ENCODE measurements at places on chromosomes 6 and 20. TPM values are rescaled to one million over a fixed set of nuclear protein-coding genes. Genes with fewer than 3 reads are reported as not detected.

- DNase-seq, result no peak
Measured at GRCh38 chr20:1805816-1806215, 89.4 kb upstream of the SIRPA start.

CDC25B gene
- 37.6 TPM for total RNA-seq

WFDC12 gene
- total RNA-seq, result not detected

DNA sequence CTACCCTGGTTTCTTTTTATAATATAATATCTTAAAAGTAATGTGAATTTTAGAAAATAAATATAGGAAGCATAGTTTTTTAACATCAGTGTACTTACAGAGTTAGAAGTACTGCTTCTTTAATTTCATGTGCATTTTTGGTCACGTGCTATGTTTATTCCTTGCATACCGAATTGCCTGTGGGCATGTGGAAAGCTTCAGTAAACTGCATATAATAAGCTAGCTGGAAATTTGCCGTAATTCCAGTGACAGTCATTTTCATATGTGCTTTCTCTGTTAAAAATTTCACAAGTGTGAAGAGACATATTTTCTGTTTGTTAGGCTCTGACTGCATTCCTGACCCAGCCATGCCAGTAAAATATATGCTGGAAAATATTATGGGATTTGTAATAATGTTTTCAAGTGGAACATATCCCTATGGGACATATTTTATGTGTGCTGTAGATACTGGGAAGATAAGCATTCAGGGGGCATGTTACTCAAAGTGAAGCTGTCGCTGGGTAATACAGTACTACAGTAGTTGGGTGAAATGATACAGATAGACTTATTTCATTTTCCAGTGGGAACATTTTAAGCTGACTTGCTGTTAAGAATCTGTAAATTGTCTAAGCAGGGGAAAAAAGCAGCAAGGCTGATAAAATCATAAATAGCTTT, 616.7 kb downstream of the FRK start:
- DNase-seq, result no peak

ADTRP gene
- not detected for total RNA-seq

GRCh38 chr20:199996-200395, 10.5 kb upstream of the DEFB128 start:
- DNase-seq, result no peak

GRCh38 chr6:1895721-1896120, 286.0 kb downstream of the FOXC1 start:
- no peak for DNase-seq

DNA sequence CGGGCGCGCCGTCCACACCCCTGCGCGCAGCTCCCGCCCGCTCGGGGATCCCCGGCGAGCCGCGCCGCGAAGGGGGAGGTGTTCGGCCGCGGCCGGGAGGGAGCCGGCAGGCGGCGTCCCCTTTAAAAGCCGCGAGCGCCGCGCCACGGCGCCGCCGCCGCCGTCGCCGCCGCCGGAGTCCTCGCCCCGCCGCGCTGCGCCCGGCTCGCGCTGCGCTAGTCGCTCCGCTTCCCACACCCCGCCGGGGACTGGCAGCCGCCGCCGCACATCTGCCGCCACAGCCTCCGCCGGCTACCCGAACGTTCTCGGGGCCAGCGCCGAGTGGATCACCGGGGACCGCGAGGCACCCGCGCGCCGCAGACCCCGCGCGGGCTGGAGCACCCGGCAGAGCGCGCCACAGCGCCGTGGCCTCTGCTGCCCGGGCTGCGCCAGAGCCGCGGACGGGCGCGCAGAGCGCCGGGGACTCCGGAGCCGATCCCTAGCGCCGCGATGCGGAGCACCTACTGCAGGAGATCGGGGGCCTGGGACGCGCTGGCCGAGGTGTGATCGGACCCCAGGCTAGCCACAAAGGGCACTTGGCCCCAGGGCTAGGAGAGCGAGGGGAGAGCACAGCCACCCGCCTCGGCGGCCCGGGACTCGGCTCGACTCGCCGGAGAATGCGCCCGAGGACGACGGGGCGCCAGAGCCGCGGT, at the start of gene BMP2:
Gene BMP2 (plus strand): TSS at position 151 of the 692 bp plus-strand sequence. CDS start 2,441 bp downstream, outside the sequence.
- peak; percentile 47 for DNase-seq

DNA sequence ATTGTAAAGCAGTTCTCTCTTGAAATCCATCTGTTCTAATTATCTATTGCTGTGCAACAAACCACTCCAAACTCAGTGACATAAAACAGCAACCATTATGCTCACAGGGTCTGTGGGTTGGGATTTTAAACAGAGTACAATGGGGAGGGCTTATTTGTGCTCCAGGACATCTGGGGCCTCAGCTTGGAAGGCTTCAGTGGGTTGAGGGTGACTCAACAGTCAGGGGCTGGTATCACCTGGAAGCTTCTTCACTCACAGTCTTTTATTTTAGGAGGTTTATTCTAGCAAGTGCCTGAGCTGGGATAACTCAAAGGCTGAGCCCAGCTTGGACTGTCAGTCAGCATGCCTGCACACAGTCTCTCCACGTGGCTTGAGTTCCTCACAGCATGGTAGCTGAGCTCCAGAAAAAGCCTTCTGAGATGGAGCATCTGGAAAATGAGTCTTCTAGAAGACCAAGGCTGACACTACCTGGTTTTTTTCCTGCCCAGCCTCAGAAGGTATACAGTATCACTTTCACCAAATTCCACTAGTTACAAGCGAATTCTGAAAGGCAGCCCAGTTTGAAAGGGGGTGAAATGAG, 234.6 kb upstream of the ID4 start:
- no peak for DNase-seq

GNL1 gene
- total RNA-seq, result 75.2 TPM

DNA sequence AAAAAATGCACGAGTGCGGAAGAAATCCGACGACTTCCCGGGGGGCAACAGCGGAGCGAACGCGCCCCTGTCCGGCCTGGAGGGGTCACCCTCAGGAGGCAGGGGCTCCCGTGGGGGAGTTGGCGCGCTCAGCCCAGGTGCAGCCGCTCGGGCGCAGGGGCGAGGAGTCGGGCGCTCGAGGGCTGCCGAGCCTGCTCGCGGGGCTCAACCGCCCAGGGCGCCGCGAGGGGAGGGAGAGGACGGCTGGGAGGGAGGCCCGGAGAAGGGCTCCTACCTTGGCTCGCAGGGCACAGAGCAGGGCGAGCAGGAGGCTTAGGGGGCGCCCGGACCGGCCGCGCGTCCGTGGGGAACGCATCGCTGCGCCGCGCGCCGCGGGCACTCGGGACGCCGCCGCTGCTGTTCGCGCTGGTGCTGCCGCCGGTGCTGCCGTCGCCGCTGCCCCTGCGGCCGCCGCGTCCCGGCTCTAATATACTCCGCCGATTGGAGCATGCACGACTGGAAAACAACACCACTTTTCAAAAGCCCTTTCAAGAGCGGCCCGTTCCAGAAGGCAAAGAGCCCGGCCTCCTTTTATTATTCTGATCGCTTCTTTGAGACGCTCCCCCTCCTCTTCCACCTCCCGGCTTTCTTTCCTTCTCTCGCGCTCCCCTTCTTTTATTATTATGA, 490 bp downstream of the JAG1 start:
- peak; percentile 18 for DNase-seq

- no peak for DNase-seq
Measured at GRCh38 chr6:121890307-121890910, 455.0 kb downstream of the GJA1 start.

DNA sequence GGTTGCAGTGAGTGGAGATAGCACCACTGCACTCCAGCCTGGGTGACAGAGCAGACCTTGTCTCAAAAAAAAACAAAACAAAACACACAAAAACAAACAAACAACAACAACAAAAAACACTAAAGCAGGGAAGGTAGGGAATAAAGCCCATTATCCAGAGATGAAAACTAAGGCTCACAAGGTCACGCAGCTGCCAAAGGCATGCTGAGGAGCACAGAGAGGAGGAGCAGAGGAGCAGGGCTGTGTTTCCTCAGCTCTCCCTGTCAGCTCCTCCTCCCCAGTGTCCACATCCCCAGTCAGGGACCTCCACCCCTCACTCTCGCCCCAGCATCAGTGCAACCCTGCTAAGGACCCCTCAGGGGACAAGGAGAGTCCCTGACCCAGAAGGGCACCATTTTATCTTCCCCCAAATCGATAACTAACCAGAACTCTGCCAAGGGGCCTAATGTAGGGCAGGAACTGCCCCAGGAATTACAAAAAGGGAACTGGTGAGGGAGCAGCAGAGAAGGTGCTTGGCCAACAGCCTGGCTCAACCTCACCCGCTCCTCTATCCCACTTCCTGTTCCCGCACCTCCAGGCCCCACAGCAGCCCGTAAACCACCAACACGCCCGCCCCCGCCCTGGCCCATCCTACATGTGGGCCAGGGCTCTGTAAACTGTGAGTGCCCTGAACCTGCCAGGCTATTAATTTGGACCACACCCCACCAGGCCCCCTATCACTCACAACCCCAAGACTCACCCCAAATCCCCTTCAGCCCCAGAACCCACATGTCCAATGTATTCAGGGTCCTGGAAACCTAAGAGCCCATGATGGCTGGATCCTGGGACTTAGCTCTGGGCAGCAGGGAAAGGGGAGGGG, 9.0 kb downstream of the TEAD3 start:
- no peak for DNase-seq

GRCh38 chr6:34696189-34696738, 303 bp downstream of the ILRUN start:
- peak; percentile 28 for DNase-seq

- DNase-seq, result no peak
Measured at GRCh38 chr20:47011984-47012383, 117.3 kb downstream of the EYA2 start.

GRCh38 chr20:17655286-17655651, 26.8 kb downstream of the RRBP1 start:
- no peak for DNase-seq

GRCh38 chr6:45931232-45931631, 84.4 kb downstream of the CLIC5 start:
- no peak for DNase-seq

FGD2 gene
- total RNA-seq, result not detected

DNA sequence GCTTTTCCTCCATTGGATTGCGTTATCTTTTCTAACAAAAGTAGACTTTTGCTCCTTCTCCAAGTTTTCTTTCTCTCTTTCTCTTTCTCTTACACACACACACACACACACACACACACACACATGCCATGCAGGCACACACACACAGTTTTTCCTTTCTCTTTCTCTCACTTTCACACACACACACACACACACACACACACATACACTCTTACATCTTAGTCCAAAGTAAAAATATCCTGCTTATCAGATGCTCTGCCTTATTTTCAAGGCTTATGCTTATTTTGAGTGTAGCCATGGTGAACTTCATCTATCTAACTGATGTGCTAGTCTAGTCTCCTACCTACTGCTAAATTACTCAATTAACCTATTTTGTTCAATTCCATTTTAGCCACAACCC, 34.4 kb upstream of the RAB23 start:
- no peak for DNase-seq

- DNase-seq, result no peak
Measured at GRCh38 chr6:21214738-21215448, 378.7 kb upstream of the SOX4 start.

MAP7 gene
- total RNA-seq, result 101 TPM

PHACTR1 gene
- 8.6 TPM for total RNA-seq

DTD1 gene
- 28.5 TPM for total RNA-seq

GRCh38 chr6:43900560-43900915, 130.5 kb downstream of the VEGFA start:
- no peak for DNase-seq

GRCh38 chr6:130969791-130970491, 93.1 kb downstream of the EPB41L2 start:
- DNase-seq, result no peak

TRIM10 gene
- total RNA-seq, result not detected

DNA sequence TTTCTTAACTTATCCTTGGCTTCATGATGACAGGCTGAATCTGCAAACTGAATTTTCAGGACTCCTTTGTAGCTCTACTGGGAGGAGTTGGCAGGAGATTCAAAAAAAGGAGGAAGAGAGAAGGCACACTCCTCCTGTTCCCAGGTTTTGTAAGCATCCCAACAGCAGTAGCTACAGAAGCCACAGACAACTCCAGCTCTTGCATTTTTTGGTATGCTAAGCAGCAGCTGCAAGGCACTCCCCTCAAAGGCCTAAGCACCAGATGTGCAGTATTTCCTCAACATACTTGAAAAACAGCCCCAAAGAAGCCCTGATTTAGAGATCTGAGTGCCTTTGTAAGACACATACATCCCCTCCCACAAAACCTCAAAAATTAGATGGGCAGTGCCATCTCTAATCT, 328.6 kb upstream of the SYNCRIP start:
- no peak for DNase-seq

MAS1 gene
- total RNA-seq, result not detected

GRCh38 chr6:26284537-26285142, 80.4 kb upstream of the BTN3A2 start:
- no peak for DNase-seq

- no peak for DNase-seq
Measured at GRCh38 chr20:31573555-31574321, 31.4 kb upstream of the ID1 start.

VSTM2L gene
- 5.0 TPM for total RNA-seq

DNA sequence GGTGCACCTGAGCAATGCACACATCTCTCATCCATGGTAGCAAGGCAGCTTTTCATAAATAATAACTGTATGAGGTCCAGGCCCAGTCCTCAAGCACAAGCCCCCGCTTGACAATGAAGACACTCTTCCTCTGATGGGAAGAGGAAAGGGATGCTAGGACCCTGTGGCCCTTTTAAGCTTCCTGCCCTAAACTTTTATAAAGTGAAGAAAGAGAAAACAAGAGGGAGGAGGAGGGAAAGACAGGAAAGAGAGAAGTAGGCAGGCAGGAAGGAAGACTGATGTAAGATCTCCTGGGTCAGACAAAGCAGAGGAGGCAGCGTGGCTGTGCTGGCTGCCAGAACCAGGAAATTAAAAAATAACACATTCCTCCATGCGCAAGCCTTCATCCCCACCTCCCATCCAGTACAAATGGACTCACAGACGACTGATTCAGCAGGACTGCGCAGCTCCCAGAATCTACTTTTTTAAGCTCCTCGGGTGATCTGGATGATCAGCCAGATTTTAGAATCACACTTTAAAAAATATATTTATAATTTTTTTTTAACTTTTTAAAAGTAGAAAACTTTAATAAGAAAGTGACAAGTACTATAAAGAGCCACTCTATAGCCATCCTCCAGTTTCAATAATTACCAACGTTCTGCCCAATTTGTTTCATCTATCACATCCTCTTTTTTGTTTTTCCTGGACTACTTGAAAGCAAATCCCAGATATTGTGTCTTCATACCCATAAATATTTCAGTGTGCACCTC, 16.5 kb downstream of the TNFAIP3 start:
- no peak for DNase-seq

DNA sequence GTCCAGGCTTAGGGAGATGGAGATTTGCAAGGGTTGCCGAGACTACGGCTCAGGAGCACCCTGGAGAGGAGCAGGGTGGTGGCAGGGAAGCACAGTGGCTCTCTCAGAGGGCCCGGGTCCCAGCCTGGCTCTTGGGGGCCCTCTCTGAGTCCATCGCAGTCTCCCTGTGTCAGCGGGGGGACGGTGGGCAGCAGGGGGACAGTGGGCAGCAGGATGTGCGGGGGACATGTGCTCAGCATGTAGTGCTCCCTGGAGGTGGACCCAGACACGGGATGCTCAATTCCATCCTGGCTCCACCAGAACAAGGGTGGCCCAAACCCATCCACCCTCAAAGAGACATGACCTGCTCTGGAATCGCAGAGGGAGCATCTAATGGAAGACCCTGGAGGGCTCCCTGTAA, 43.0 kb upstream of the ZBP1 start:
- no peak for DNase-seq

- no peak for DNase-seq
Measured at GRCh38 chr20:31760519-31761240, 21.6 kb downstream of the TPX2 start.

TBC1D32 gene
- total RNA-seq, result 15.4 TPM

TPD52L1 gene
- 33.8 TPM for total RNA-seq

- DNase-seq, result no peak
Measured at GRCh38 chr6:51711876-51712275, 375.5 kb downstream of the PKHD1 start.

PMEPA1 gene
- 9.2 TPM for total RNA-seq

- no peak for DNase-seq
Measured at GRCh38 chr6:160198606-160199211, 59.9 kb downstream of the SLC22A2 start.

Measured in progenitor cell of endocrine pancreas (in vitro differentiated cells).